Omental fat pad (tissue), 4 donors: ENCODE measurements at places on chromosomes 3 and 15.

- DNase-seq, result no peak
Observed at GRCh38 chr15:82855286-82856100, 46.1 kb downstream of the WHAMM start.

- no peak for DNase-seq
Observed at GRCh38 chr3:123372686-123373473, 76.0 kb downstream of the ADCY5 start.

DNA sequence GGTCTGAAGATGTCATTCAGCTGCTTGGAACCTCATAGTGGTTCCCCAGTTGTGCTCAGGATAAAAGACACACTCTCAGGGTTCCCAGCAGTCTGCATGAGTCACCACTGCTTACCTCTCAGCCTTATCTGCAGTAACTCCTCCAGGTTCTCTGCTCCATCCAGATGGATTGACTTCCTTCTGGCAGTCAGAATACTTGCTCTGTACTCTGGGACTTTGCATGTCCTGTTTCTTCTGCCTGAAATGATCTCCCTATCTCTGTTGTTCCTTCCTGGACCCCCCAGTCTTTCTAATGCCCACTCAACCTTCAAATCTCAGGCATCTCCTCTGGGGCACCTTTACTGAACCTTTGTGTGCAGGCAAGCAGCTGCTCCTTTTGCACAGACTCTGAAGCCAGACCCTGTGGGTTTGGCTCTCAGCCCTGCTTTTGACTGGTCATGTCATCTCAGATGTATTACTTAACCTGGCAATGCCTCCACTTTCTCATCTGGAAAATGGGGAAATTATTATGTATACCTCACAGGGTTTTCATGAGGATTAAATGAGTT, 38.4 kb downstream of the ITPR1 start:
- no peak for DNase-seq

DNA sequence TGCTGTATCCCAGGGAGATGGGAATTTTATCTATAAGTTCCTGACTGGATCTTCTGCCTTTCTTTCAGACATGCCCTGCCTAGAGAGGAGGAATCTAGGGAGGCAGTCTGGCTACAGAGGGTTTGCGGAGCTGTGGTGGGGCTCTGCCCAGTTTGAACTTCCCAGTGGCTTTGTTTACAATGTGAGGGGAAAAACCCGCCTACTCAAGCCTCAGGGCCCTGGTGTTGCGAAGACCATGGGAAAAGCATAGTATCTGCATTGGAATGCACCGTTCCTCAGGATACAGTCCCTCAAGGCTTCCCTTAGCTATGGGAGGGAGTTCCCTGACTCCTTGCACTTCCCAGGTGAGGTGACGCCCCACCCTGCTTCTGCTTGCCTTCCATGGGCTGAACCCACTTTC, 168.7 kb downstream of the TMEM108 start:
- DNase-seq, result no peak

DNA sequence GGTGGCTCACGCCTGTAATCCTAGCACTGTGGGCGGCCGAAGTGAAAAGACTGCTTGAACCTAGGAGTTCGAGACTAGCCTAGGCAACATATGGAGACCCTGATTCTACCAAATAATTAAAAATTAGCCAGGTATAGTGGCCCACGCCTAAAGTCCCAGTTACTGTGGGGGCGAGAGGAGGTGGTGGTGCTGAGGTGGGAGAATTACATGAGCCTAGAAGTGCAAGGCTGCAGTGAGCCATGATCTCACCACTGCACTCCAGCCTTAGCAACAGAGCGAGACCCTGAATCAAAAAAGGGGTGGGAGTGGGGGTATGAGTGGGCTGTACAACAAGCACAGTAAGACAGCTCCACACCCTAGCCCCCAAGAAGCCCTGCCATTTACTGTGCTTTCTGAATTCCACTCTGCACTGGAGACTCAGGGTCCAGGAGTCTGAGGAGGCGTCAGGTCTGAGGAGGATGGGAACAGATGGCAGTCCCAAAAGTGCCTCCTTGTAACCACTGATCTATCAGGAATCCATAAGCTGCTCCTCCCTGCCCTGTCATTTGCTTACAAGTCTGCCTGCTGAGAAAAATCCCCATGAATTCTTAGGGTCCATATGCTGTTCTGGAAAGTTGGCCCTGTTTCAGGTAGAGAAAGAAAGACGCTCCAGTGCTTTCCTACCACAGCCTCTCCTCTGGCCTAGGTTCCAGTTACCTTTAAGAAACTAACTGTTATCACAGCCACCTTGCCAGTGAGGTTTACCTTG, 171.1 kb downstream of the MAGI1 start:
- DNase-seq, result no peak

GRCh38 chr3:47778746-47779145, 2.9 kb downstream of the SMARCC1 start:
- no peak for DNase-seq

- no peak for DNase-seq
Observed at GRCh38 chr3:138509586-138509985, 75.2 kb downstream of the ESYT3 start.

DNA sequence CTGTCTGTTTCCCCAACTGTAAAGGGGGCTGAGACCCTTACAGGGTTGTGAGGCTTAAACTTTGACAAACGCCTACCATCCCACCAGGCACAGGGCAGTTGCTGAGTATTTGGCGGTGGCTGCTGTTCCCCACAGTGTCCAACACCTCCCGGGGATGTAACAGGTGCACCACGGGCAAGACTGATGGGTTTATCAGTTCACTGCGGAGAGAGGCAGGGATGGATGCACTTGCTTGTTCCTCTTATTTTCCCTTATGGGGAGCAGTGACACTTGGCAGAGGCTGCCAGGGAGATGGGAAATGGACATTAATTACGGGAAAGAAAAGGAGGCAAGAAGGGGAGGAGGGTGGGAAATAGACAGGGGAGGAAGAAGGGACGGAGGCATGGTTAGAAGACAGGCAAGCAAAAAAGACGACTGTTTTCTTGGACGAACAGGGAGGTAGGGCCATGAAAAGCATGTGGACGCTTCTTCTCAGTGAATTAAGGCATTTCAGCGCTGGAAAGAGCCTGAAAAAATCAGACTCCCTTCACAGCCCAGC, 16.6 kb upstream of the ADIPOQ start:
- no peak for DNase-seq

DNA sequence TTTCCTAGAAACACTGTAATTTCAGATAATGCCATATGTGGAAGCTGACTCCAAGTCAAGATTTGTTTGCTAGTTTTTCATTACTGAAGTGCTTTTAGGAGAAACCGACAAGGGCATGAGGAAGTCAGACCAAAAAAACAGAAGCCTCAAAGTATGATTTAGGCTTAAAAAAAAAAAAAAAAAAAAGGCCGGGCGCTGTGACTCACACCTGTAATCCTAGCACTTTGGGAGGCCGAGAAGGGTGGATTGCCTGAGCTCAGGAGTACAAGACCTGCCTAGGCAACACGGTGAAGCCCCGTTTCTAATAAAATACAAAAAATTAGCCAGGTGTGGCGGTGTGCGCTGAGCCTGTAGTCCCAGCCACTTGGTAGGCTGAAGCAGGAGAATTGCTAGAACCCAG, 11.6 kb downstream of the RPL15 start:
- DNase-seq, result no peak

DNA sequence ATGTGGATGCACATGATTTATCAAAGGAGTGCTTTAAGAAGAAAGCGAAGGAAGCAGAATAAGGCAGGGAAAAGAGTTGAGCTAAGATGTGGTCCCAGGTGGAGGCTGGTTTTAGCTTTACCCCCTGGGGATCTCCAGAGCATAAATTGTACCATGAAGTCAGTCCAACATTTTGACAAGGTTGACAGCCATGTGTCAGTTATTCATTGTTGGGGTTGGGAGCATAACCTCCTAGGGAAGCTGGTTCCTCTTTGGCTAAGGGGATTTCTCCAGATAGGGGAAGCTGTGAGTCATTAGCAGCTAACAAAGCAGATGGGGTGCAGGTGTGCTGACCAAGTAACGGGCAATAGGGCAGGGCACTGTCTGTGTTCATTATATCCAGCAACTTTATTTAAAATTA, 123.7 kb upstream of the IGSF10 start:
- DNase-seq, result no peak

GRCh38 chr15:36905908-36906307, 194.4 kb downstream of the MEIS2 start:
- no peak for DNase-seq

GRCh38 chr3:165195241-165195639, 944 bp downstream of the SLITRK3 start:
- no peak for DNase-seq

DNA sequence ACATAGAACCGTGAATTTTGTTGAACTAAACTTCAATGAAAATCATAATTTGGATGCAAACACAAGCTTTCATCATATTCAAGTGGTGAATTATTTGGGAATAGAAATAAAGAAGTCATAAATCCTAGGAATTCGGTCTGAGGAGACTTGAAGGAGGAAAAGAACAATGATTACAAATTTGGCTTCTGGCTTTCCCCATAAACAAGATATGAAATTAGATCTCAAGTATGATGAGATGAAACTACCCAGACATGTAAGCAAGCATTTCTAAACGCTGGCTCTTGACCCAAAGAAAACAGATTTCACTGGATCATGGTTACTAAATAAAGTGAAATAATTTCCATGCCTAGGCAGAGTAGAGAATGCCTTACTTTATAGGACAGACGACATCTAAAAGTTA, 146.9 kb upstream of the LRTM1 start:
- no peak for DNase-seq

DNA sequence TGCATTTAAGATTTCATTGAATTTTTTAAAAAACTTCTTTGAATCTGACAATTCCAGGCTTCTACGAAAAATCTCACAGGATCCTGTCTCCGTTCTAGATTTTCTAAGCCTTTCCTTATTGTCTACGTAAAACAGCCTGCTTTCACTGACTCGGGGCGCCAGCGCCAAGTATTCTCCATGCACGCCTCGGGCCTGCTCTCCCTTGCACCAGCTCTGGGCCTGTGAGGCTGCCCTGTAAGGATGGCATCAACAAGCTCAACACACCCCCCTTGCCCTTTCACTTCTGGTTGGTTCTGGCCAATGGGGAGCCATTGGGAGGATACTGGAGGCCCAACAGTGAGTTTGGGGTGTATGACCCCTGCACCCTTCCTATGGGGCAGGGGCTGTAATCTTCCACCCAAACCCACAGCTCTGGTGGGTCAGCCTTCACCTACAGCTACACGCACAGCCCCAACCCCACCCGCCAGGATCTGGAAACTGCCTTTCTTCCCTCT, 47.8 kb downstream of the SLC41A3 start:
- DNase-seq, result no peak

DNA sequence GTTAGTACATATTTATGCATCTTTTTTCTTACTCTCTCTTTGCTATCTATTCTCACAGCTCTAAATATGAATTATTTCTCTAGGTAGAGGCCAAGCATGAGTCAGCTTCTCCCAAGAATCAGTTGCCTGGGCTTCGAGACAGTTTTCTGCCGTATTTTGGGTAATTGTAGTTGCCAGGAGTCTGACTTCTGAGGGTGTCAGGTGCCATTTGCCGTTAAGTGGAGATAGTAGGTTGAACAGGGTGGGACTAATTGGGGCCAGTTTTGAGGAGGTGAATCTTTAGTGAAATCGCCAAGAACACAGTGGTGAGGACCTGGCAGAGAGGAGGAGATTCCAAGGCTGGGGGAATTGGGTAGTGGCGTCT, 7.8 kb upstream of the NRROS start:
- DNase-seq, result no peak

DNA sequence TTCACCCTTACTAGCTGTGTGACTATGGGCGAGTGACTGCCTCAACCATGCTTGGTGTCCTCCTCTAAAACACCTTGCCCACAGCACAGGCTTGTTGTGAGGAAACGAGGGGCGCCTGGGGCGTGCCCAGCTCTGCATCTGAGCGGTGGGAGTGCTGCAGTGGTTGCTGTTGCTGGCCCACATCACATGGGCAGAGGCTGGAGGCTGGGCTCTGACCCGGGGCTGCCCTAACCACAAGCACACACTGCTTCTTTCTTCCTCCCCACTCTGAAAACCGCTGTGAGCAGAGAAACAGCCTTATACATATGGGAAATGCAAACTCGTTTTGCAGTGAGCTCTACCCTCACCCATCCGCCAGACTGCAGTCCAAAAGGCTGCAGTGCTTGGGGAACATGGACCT, 74.8 kb upstream of the RPL32 start:
- no peak for DNase-seq

- DNase-seq, result no peak
Observed at GRCh38 chr3:12662593-12663400, 1.1 kb downstream of the RAF1 start.

- no peak for DNase-seq
Observed at GRCh38 chr3:126545544-126545943, 13.2 kb downstream of the C3orf22 start.
